Globus pallidus (tissue), 1 donor: ENCODE measurements at places on chromosomes 12 and 14.

DNA sequence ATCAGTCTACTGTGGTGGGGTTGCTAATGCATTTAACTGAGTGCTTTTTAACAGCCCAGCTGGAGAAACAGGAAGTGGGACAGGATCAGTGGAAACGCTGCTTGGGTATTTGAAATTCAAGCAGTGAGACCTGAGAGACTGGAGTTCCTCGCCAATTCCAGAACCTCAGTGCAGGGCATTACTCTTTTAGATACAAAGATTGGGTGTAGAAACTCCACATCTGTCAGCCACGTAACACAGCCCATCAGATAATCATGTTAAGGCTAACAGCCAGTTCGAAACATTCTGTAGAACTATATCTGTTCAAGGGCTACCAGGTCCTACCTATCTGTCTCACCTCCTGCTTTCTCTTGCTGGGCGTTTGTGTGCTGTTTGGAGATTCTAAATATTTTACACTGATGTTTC is 45.5 kb downstream of the RAD52 start:
- DNase-seq: no peak

- DNase-seq: no peak
Measured at GRCh38 chr12:76929499-76929898, 50.7 kb upstream of the CSRP2 start.

DNA sequence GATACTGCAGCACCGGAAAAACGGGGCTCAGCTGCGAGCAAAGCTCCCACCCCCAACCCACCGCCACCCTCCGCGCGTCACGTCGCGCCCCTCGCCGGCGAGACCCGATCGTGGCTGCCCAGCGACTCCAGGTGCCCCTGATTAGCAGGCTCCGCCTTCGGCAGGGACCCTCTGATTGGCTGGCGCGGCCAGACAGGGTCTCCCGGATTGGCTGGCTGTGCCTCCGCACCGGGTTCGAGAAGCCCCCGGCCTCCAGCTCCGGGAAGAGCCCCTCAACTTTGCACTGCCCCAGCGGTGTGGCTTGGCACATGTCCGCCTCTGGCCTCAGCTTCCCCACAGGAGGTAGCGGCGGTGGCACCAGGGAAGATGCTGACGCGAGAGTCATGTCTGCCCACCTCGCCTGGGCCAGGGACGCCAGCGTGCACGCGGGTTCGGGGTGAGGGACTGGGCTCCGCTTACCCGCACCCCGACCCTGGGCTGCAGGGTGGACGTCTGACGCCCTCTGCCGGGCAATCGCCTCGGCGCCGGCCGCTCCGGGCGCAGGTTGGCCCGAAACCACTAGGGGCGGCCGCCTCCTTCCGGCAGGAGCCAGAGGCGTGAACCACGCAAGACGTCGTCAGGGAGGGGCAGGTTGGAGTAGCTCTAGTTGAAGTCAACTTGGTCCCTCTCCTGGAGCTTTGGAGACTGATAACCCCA is 498 bp upstream of the RHOF start:
- peak; percentile 77 for DNase-seq

DNA sequence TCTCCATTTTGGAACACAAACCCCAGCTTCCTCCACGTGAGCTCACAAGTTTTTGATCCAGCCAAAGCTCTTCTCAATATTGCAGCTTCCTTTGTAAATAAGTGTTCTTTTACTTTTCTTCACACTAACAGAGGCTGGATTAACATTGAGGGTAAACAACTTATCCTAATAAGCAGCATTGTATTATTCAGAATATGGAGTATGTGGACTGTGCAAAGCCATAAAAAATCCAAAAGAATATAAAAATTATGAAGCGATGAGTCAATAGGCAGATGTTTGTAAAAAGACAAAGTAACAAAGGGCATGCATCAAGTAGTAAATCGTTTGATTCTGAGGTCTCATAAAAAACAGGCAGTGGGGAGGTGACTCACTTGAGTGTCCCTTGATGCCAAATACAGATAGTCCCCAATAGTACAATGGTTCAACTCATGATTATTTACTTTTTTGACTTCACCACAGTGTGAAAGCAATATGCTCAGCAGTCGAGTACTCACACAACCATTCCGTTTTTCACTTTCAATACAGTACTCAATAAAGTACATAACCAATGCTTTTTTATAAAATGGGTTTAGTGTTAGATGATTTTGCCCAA is 23.1 kb upstream of the KCNK10 start:
- DNase-seq: no peak

GRCh38 chr12:115079760-115080159 is 395.8 kb upstream of the TBX3 start:
- DNase-seq: no peak

DNA sequence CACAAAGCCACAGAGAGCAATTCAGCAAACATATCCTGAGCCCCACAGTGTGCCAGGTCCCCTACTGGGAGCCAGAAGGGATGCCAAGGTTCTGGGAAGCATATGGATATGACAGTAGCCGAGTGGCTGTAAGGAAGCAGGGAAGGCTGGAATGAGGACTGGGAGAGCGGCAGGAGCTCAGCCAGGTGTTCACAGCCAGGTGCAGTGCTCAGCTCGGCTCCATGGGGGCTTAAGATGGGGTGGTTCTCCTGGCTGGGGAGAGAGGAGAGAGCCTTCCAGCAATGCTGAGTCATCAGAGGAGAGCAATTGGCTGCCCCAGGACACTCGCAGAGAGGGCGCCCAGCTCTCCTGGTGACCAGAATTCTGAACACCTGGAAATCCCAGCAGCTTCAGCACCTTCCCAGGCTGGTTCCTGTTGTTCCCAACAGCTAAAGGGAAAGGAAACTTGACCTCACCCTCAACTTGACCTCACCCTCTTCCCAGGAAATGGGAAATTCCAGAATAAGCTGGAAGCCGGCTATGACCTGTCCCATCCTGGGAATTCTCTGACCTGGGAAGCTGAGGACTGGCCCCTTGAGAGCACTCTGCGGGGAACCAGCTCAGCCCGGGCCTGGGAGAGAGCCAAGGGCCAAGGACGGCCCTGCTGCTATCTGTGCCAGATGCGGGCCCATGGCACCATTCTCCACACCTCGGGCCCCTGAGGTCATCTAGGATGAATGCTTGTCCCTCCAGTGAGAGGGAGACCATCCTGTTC is 34.6 kb downstream of the SLC6A12 start:
- no peak for DNase-seq

DNA sequence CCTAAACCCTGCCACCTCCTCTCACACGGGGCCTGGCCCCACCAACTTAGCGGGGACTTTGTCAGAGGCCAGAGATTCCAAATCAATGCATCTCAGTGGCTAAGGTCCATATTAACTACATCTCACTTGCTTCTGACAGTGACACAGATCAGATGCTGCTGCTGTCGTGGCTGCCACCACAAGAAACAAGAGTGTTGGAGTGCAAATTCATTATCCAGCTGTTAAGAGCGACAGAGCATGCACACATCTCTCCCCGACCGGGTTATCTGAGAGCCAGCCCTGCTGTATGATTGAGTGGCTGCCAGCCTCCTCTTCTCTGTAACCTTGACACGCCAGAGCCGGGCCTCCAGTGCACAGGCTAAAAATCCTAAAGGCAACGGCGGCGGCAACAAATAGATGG is 40.2 kb downstream of the SPRING1 start:
- DNase-seq: no peak

GRCh38 chr12:15591811-15592210 is 197.4 kb downstream of the EPS8 start:
- DNase-seq: no peak

- peak; percentile 11 for DNase-seq
Measured at GRCh38 chr12:93441081-93441616, 598 bp downstream of the UBE2N start.

DNA sequence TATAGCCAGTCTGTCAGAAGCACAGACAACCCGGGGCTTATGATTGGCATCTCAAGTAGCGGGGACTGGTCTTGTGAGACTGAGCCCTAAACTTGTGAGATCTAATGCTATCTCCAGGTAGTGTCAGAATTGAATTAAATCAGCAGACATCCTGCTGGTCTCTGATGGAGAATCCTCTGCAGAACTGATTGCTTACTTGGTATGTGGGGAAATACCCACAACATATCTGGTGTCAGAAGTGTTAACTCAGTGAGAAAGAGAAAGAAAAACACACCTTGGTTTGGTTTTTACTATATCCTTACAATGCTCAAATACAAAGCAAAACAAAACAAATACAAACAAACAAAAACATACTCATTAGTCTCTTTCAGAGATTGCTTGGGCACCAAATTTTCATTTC is 10.0 kb downstream of the SEL1L start:
- DNase-seq: no peak

DNA sequence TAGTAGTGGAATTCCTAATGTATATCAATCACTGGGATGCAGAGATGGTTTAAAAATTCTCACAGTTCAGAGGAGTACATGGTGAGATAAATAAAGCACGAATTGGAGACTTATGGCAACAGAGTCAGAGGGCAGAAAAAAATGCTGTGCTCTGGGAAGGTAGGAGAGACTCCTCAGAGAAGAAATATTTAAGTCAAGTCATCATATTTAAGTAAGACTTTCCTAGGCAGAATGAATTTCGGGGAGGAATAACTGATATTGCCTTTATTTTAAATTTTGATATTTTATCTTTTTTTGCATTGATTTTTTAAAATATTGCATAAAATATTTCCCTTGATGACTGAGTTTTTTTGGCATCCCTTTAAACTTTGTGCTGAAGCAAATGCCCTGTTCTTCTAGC is 67.4 kb downstream of the OTOGL start:
- DNase-seq: no peak

DNA sequence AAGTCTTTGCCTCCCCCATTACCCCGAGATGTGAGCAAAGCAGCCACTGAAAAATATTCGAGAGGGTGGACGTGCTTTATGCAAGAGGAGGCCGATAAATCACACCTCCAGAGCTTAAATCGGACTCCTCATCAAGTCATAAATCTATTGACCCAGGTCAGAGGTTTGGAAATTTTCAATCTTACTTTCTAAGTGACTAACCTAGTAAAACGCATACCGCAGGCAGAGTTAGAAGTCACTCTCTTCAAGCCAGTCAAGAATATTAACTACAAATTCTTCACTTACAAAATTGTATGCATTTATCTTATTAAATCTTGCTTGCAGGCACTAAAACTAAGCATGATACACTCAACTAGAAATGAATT is 34.9 kb downstream of the GPHB5 start:
- no peak for DNase-seq

DNA sequence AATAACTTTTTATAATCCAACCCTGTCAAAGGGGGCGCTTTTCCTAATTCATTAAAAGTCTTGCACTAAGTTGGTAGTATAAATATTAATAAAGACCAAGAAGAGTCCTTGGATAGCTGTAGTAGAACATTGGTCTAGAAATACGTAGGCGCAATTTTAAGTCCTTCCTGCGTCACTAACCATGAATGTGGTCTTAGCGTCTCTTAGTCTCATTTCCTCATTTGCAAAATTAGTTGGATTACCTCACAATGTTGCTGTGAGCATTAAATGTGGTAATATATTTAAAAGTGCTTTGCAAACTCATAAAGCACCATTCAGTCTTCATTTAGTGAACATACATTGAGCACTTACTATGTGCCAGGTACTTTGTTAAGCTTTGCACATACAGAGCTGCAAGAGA is 149.7 kb downstream of the AEBP2 start:
- DNase-seq: no peak

DNA sequence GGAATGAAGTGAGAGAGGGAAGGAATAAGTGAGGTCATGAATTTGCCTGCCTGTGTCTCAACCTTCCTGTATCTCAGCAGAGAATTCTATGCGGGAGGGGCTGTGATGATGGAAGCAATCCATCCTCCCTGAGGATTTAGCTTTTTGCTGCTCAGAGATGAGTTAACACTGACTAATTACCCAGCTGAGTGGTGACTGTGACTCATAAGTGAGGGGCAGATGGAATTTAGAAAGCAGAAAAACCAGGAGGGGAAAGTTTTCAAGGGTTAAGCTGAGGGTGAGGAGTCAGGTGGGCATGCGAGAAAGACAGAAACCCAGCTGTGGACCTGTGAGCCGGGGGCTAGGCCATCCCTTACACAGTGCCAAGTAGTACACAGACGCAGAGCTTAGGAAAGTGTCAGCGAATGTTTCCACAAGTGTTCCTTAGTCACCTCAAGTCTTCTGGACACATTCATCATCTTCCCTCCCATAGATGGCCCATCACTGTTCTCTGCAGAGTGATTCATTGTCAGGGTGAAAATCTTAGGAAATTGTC is 277.9 kb downstream of the IPO8 start:
- DNase-seq: no peak

- no peak for DNase-seq
Measured at GRCh38 chr14:86501611-86502010, 971.7 kb downstream of the FLRT2 start.

GRCh38 chr14:103923863-103924262 is 4.4 kb upstream of the TDRD9 start:
- DNase-seq: no peak

DNA sequence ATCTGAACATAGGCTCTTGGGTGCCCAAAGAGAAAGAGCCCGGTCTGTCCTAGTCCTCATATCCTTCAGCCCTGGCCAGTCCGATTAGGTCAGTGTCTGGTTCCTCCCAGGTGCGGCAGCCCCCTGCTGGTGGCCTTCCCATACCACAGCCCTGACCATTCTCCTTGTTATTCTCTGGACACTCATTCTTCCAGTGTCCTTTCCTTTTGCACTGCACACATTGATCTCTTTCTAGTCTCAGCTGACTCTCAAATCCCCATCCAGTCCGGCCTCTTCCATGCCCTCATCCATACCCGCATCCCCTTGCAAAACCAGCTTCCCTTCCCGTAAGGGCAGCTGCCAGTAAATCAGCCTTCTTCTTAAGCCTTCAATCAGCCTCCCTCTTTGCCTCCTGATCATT is 1316.3 kb downstream of the TMEM121 start:
- DNase-seq: no peak

GRCh38 chr14:102588821-102589220 is 3.6 kb upstream of the RCOR1 start:
- no peak for DNase-seq

DNA sequence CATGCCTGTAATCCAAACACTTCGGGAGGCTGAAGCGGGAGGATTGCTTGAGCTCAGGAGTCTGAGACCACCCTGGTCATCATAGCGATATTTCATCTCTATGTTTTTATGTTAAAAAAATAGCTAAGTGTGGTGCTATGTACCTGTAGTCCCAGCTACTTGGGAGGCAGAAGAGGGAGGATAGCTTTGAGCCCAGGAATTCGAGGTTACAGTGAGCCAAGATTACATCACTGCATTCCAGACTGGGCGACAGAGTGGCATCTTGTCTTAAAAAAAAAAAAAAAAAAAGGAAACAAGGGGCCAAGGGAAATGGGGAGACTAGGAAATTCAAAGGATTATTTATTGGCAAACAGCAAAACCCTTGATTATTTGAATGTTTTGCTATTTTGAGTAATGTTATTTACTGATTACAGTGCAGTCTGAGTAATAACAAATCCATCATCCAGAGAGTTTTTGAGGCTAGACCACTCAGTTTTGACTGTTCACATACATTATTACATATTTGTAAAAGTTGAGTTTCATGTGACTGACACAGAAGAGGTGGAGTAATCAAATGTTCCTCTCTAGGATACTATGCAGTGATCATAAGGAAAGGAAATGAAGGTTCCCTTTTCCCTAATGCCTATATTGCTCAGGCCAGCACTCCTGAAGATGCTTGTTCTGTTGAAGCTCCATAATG is 40.8 kb downstream of the PRKCH start:
- no peak for DNase-seq
